ENCODE measurements at places on chromosomes 3 and 15.

- no peak for ATAC-seq
Measured at GRCh38 chr3:16807391-16807790, 77.4 kb upstream of the PLCL2 start.

DNA sequence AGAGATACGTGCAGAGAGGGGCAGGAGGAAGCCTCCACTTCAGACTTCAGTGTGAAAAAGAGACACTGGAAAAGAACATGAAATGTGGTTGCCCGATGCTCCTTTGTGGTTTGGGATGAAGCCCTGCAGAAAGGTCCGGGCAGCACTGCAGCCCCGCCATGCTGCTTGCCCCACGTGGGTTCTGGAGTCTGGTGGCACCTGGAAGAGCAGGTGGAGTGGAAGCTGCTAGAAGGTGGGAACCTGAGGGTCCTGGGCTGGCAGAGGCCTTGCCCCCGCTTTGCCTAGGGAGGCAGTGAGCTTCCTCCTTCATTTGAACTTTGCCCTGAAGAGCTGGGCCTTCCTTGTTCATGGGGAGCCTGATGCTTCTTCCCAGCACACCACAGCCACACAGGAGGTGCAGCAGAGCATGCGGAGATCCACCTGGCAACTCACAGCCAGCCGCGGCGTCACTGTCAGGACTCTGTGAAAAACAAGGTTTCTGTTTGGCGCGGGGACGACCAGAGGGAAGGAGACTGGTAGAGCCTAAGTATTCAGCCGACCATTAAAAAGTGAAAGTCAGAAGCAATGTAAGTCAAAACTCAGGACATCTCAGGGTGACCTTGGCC is 59.0 kb downstream of the APBA2 start:
- no peak for ATAC-seq

GRCh38 chr3:140292684-140293083 is 357.7 kb downstream of the CLSTN2 start:
- no peak for ATAC-seq

DNA sequence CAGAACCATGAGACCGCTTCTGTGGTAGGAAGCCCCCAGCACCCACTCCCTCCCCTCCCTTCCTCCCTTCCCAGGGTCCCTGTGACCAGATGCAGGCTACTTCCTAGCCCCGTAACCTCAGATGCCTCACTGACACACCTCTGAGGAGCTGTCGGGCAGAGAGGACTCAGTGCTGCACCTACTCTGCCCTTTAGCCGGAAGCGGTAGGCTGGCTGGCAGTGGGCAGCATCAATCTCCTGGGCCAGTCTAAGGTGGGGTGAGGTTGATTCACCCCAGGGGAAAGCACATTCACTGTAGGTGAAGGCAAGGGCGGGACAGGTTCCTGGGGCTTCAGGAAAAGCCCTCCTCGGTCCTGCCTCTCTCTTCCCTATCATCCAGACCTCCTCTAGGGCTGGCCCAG is 19.1 kb downstream of the CSRNP1 start:
- ATAC-seq: no peak

- ATAC-seq: no peak
Measured at GRCh38 chr3:112654979-112655378, 14.0 kb upstream of the CCDC80 start.

DNA sequence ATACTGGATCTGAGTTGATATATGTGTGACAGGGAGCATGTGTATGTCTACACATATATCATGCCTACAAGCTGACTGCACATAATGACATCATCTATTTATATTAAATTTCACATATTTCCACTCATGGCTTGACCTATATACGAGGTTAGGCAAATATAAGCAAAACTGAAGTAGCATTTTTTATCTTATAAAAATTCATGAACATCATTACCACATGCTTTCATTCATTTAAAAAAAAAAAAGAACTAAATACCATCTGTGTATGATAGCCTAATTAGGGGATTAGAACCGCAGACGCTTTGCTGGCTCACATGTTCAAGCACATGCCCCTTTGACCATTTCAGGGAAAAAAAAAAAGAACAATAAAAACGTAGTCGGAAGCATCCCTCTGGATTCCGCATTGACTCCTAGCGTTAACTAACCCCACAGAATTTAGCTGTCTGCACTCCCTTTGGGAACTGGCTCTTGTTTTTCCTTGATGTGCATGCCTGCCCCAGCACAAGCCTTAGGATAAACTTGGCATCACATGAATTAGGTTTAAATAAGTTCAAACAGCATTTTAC is 888.4 kb downstream of the ROBO1 start:
- no peak for ATAC-seq

GRCh38 chr15:39947401-39948197 is 13.7 kb downstream of the EIF2AK4 start:
- ATAC-seq: no peak
